ENCODE measurements at places on chromosomes 5 and 9.

GRCh38 chr9:89497257-89497963, 503 bp downstream of the SEMA4D start:
- DNase-seq: no peak

DNA sequence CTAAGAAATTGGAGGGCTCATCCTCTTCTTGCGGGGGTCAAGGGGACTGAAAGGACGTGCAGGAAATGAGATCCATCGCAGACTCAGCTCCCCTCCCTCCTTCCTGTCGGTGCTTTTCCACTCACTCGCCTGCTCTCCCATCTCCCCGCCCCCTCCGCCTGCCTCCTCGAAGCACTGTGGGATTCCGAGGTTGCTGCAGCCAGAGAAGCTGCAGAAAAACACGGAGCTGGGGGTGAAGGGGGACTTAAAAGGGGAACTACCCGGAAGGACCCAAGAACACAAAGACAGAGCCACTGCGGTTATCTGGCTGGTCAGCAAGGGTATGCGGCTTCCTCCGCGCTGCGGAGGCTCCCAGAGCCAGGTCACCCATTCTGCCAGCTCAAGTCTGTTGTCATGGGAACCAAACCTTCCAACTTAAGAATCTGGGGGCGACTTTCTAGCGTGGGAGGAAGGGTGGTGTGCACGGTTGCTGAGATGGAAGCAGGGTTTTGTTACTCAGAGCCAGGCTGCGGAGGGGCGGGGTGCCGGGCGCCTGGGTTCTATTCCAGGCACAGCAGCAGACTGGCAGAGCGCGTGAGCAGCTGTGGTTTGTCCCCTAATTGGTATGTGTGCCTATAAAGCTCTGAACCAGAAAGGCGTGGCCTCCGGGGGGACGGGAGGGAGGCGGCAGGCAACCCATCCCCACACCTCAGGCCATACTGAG, 24.9 kb downstream of the PCDHGC5 start:
- peak; percentile 94 for DNase-seq

DNA sequence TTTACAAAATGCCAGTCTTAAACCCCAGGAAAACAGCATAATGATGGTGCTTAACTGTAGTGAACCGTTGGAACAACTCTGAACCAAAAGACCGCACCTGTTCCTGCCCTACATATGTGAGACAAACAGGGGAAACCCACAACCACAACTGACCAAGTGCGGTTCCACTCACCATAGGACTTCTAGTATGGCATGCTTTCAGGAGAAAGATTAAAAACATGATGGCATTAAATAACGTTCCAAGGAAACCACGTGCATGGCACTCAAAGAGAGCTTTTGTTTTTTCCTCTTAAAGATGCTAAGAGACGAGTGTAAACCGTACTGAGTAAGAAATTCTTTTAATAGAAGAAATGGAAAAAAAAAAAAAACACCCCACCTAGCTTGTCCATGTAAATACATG, 119.8 kb downstream of the SSBP2 start:
- no peak for DNase-seq

- no peak for DNase-seq
Observed at GRCh38 chr5:124477577-124477976, 268.9 kb downstream of the ZNF608 start.

- DNase-seq: no peak
Observed at GRCh38 chr5:159082474-159082873, 17.2 kb downstream of the EBF1 start.

- DNase-seq: no peak
Observed at GRCh38 chr5:95870105-95870672, 47.7 kb upstream of the GLRX start.

- DNase-seq: no peak
Observed at GRCh38 chr5:154944716-154945115, 3.8 kb downstream of the MRPL22 start.

DNA sequence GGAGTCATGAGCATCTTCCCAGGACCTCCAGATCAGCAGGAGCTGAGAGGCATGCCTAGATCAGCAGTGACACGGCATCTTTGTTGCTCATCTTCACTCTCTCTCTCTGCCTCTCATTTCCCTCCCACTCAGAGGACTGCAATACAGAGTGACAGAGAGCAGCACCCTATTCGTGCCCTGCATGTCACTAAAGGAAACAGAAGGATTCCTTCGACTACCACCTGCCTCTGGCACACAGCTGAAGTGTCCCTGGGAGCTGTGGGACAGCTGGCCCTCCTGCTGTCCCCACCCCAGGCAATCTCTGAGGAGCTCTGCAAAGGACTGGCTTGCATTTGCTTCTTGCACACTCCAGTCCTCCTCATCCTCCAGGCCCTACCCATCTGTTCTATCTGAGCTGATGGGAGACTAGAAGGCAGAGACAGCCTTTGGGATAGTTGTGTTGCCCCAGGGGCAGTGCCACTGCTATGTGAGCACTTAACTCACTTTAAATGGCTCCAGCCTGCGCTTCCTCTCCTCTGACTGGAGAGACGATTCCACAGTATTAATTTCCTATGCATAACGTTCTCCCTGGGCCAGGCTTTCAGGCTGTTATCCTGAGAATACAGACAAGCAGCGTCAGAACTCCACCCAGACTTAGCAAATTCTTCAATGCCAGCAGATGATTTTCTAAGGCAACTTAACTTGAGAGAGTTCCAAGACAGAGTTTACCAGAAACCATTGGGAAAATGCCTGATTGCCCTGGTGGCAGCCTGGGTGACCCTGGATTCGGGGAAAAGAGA, 167.6 kb upstream of the MAP1B start:
- peak; percentile 63 for DNase-seq

GRCh38 chr5:38121420-38121819, 136.9 kb upstream of the EGFLAM start:
- no peak for DNase-seq

GRCh38 chr5:14171046-14171445, 27.9 kb downstream of the TRIO start:
- DNase-seq: no peak

DNA sequence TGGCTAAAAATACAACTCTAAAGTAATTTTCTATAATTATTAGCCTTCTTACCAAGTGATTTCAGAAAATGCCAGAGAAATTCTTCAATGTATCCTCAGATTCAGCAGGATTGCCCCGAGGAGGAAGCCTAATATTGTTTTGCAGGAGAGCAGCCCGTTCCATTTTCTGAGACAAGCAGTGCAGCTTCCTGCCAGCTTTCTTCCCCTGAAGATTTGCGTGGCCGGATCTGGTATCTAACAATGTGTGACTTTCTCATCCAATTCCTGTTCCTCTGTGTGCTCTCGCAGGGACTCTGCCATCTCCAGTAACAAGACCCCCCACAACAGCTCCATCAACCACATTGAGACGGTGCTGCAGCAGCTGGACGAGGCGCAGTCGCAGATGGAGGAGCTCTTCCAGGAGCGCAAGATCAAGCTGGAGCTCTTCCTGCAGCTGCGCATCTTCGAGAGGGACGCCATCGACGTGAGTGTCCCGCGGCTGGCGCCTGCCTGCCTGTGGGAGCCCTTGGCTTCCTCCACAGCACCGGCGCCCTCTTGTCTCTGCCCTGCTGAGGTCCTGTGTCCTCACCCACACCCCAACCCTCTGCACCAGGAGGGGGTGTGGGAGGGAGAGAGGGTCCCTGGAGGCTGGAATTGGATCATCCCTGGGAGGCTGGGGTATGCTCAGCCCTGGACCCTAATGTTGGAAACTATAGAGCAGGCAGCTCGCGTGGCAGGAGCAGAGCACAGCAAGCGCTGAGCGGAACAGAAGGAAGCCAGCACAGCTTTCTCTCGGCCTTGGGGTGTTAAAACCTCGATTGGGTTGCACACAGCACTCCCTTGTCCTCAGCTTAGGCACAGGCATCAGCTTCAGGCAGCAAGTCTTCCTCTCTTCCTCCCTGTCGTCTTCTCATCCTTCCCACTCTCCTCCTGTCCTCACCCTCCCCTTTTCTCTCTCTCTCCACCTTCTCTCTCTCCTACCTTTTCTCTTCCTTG, 216.2 kb downstream of the TRIO start:
- no peak for DNase-seq

- no peak for DNase-seq
Observed at GRCh38 chr5:176334031-176334770, 27.4 kb downstream of the KIAA1191 start.

DNA sequence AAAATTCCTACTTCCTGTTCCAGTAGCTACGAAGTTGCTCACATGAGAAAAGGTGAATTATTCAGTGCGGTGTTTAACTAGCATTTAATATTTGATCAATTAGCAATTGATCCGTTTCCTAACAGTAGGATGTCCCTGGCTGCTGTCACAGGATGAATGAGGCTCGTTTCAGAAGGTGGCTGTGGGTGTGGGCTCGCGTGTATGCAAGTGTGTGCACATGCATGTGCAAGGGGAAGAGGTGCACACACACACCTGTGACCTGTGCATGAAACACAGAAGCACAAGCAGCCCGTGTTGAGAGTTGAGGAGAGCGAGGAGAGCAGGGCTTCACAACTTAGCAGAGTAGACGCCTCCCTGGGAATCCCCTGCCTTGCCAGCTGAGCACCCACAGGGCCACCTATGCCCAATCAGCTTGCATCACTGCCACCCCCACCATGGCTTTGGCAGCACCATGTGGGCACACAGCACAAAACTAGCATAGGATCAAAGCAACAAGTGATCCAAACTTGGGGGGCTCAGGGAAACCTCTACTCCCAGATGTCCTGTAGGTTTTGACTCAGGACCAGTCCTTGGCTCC, 107.2 kb downstream of the C5orf15 start:
- DNase-seq: no peak

DNA sequence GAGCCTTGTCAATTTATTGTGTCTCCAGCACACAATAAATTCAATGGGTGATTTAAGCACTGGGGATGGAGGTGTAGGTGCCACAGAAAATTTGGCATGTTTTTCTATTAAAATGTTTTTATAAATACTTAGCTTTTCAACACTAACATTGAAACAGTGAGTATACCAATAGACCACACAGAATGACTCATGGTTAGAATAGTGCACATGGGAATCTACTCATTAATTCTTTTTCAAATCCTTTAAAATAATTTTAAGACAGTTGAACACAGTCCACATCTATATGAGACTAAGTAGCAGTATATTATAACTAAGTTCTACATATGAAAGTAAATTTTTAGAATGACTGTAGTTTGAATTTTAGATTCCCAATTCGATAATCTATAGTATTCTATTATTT, 67.1 kb downstream of the LNPEP start:
- DNase-seq: no peak

DNA sequence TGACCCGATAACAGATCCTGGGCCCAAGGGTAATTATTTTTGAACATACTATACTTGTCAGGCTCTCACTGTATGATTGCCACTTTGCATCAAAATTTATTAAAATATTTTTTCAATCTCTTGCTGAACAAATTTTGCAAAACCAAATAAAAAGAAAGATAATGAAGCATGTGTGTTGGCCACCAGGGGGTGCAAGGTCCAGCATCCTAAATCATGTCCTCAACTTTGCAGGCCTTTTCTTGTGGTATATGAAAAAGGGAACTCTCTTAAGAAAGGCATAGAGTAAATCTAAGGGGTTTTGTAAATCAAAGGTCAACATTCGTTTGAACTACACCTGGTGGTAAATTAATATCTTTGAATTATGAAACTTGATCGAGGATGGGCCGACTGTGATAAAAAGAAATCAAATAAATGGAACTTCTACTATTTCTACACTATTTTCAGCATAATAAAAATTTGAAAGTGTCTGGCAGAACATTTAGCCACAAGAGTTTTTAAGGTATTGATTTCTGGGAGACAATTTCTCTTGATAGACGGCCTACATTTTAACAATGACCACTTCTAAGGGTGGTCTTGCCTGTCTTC, 676.5 kb downstream of the DMRTA1 start:
- peak; percentile 53 for DNase-seq

DNA sequence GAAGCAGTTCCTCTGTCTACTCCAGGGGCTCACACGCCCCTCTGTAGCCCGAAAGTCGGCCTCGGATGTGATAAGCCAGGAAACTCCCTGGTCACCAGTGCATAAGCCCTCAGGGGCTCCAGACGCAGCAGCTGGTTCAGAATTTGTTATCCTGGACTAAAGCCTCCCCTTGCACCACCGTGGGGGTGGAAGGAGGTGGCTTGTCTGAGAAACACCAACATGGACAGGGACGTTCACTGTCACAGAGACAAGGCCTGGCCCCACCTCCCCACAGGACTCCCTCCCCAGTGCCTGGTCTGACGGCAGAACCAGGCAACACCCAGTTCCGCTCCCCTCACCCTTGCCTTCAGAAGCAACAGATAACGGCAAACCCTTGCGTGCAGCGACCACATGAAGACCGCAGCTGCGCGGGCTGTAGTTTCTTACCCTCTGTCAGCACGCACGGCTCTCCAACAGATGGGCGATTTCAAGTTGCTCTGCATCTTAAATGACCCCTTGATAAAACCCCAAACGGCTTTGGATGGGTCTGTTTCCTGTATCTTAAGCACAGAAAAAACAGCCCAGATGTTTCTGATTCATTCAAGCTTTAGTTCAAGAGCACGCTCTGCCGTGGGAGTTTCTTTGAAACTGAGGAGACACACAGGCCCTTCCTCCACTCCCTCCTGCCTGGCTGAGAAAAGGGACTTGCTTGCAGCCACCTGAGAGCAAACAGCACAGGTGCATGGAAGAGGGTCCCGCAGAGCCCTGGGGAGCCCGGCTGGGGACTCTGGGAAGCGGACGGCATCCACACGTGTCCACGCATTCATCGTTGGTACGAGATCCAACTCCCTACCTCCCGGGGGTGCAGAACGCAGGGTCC, 44.7 kb upstream of the NKD2 start:
- no peak for DNase-seq

DNA sequence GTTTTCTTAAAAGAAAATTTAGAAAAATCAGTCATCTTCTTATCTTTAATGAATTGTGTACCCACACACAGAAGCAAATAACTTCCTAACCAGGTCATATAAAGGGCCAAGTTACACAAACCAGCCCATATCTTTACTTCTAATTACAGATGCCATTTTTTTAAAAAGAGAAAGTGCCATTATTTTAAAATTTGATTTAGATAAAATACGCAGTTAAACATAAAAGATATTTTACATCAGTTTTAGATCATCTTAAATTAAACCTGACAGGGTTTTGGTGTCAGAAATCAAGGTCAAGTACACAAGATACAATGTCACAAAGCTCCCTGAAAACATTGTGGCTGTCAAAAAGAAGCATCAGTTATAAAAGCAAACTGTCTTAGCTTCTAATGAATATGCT, 129.4 kb downstream of the GNA14 start:
- no peak for DNase-seq

GRCh38 chr9:94649100-94649819, 9.9 kb upstream of the FBP1 start:
- DNase-seq: no peak

DNA sequence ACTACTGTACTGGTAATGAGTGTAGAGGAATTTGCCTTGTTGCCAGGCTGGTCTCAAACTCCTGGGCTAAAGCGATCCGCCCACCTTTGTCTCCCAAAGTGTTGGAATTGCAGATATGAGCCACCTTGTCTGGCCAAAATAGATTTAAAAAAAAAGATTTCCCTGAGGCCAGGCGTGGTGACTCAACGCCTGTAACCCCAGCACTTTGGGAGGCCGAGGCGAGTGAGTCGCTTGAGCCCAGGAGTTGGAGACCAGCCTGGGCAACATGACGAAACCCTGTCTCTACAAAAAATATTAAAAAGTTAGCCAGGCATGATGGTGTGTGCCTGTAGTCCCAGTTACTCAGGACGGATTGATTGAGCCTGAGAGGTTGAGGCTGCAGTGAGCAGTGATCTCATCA, 62.5 kb downstream of the IPO11 start:
- no peak for DNase-seq

Data from retina (tissue), 1 donor.